Bronchial smooth muscle cell (primary cell): ENCODE measurements at places on chromosomes 12 and 14. TPM values are rescaled to one million over a fixed set of nuclear protein-coding genes. Genes with fewer than 3 reads are reported as not detected.

FAM186B gene
- total RNA-seq = 0.43 and 0.63 TPM in 2 replicates

LALBA gene
- total RNA-seq = not detected in 2 replicates

FAM161B gene
- total RNA-seq = 2.4 and 3.3 TPM in 2 replicates

SMOC1 gene
- 0.34 and 2.0 TPM in 2 replicates for total RNA-seq

C14orf39 gene
- 0.16 TPM in 1 of 2 replicates, not detected in the other for total RNA-seq

C12orf54 gene
- not detected in 2 replicates for total RNA-seq
